ENCODE measurements at places on chromosomes 1 and 21.

DNA sequence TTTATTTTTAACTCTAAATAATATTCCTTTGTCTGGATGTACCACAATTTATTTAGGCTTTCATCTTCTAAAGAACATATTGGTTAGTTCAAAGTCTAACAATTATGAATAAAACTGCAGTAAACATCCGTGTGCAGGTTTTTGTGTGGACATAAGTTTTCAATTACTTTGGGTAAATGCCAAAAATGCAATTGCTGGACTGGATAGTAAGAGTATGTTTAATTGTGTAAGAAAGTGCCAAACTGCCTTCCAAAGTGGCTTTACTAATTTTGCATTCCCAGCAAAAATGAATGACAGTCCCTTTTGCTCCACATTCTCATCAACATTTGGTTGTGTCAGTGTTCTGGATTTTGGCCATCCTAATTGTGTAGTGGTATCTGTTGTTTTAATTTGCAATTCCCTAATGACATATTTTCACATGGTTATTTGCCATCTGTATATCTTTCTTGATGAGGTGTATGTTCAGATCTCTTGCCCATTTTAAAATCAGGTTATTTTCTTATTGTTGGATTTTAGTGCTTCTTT is 113.8 kb downstream of the DPYD start:
- H3K36me3 ChIP-seq = no peaks in the 10 kb centered on the region
- DNase-seq = no peak
- no peak overlapping the region for H3K27ac ChIP-seq
- H3K27me3 ChIP-seq = no peaks in the 10 kb centered on the region
- no peaks in the 10 kb centered on the region for H3K4me1 ChIP-seq

DNA sequence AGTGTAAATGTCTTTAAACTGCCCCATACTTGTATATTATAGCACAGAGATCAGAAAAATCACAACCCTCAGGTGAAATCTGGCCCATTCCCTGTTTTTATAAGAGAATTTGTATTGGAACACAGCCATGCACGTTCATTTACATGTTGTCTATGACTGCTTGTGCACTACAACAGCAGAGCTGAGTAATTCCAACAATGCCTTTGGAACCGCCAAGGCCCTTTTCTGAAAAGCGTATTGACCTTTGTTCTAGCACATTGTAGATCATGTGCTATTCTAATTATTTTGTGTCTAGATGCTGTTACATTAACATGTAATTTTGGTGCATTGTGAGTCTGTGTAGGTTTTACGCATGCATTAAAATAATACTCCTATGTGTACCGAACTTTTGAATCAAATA is 339.6 kb downstream of the CHRM3 start:
- no peaks in the 10 kb centered on the region for H3K36me3 ChIP-seq
- H3K4me1 ChIP-seq = no peaks in the 10 kb centered on the region
- no peak for DNase-seq
- H3K4me3 ChIP-seq = no peak overlapping the region

DNA sequence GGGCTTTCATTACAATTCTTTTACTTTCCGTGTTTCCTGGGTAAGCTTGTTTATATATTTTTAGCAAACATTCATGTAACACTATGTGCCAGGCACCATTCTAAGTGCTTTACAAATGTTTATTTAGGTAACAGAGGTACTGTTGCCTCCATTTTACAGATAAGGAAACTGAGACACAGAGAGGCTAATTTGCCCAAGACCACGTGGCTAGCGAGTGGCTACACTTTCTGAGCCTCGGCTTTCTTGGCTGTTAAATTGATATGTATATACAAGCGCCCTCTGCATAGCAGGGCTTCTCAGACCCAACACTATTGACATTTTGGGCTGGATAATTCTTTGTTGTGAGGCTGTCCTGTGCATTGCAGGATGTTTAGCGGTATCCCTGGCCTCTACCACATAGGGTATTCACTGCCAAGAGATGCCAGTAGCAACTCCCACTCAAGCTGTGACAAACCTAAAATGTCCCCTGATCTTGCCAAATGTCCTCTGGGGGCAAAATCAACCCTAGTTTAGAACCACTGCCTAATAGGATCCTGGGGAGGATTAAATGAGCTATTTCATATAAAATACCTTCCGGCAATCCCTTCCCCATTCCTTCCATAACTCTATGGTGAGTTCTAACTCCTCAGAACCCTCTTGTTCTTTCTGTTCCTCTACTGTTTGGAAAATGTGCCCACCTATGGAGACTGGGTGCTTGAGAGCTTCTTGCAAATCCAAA is 17.2 kb upstream of the ID3 start:
- no peaks in the 10 kb centered on the region for H3K27me3 ChIP-seq
- H3K4me1 ChIP-seq = peaks cover 5% of the 10 kb centered on the region
- no peaks in the 10 kb centered on the region for H3K36me3 ChIP-seq
- DNase-seq = no peak
- H3K4me3 ChIP-seq = no peak overlapping the region

DNA sequence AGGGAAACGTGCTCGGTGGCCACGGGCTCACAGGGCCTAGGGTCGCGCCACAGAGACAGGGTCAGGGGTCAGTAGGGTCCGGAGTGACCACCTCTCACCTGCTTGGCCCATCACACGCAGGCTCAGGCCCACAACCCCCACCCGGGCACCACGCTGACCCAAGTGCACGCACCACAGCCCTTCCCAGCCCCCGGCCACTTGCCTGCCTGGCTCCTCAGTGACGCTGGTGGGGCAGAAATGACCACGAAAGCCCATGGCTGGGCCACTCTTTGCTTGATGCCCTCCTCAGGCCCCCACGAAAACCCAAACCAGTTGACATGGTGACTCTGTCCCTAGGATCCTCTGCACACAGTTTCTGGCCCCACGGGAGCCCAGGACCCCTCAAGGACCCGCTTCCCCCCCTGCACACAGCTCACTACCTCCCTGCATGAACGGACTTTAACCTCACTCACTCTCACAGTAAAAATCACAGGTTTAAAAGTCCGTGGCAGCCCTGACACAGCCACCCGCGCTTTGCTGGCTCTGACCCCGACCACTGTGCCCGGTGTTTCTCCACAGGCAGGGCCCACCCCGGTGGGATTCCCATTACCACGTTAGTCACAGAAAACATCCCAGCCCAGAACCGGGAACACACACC is 20.7 kb downstream of the NADK start:
- H3K36me3 ChIP-seq = no peaks in the 10 kb centered on the region
- no peaks in the 10 kb centered on the region for H3K27me3 ChIP-seq
- H3K27ac ChIP-seq = peak overlapping the region; percentile 81
- no peak for DNase-seq
- H3K4me1 ChIP-seq = no peaks in the 10 kb centered on the region

GRCh38 chr1:181765451-181766026 is 282.2 kb downstream of the CACNA1E start:
- no peaks in the 10 kb centered on the region for H3K4me1 ChIP-seq
- no peak for DNase-seq
- H3K4me3 ChIP-seq = no peak overlapping the region
- H3K27ac ChIP-seq = no peak overlapping the region
- H3K36me3 ChIP-seq = no peaks in the 10 kb centered on the region
- no peaks in the 10 kb centered on the region for H3K27me3 ChIP-seq

DNA sequence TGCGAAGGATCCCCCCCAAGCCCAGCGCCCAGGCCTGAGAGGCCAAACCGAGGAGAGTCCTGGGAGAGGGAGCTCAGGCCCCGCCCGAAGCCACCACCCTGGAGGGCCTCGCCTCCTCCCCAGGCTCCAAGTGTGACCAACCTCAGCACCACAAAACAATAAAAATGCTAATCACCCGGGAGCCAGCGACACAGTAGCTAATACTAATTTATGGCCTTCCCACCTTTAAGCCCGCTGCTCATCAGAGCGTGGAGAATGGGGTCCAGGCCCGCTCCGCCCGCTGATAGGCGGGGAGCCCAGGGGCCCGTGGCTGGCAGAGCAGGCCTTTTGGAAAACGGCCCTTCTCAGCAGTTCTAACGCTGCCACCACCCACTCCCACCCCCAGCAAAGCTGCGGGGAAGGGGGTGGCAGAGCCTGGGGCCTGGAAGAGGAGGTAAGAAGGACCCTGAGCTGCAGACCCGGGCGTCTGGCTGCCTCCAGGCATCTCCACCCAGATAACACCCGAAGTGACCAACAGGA is 20.4 kb upstream of the TAS1R2 start:
- H3K4me3 ChIP-seq = no peak overlapping the region
- no peaks in the 10 kb centered on the region for H3K4me1 ChIP-seq
